ENCODE measurements at places on chromosomes 7 and 10.
A peak's percentile ranks its signal among the peaks of the same experiment; 100 is the strongest.

DNA sequence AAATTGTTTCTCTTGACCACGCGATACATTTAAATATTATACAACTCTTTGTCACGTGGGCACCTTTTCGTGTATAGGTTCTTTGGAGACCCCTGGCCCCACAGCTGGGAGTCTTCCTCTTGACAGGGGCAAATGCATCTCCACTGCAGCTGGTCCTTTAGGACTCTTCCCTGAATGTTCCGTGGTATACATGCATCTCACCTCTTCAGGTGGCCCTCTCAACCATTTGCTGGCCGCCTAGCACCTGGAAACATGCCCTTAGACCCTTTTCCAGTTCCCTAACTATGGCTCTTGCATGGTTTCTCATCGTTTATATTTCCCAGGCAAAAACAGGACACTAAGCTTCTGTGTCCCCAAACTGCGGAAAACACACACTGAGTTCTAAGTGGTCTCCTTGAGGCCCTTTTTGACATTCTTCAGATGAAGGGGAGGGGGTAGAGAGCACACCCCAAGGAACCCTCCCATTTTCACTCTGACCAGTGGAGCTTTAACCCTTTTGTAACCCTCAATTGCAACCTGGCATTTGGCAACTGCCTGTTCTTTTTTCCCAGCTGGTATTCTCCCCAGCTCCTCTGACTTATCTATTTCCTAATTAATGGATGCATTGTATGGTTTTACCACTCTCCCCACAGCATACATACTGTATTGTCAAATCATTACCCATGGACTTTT, 20.6 kb downstream of the HNRNPA2B1 start:
- DNase-seq, result no peak

DNA sequence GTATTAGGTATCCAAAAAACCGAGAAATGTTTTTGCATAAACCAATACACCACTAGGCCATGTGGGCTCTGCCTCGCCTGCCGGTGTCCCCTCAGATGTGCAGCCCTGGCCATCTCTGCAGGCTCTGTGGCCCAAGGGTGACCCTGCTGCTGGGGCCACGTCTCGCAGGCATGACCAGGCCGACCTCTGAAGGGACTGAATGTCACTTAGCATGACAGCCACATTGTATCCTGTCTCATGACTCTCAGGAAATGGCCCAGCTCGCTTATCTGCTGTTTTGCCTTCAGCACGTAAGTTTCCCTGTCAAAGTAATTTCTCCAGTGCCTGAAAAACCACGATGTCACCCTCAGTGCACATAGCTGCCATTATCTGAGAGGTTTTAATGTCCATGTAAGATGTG, 49.5 kb upstream of the ZNF32 start:
- no peak for DNase-seq

DNA sequence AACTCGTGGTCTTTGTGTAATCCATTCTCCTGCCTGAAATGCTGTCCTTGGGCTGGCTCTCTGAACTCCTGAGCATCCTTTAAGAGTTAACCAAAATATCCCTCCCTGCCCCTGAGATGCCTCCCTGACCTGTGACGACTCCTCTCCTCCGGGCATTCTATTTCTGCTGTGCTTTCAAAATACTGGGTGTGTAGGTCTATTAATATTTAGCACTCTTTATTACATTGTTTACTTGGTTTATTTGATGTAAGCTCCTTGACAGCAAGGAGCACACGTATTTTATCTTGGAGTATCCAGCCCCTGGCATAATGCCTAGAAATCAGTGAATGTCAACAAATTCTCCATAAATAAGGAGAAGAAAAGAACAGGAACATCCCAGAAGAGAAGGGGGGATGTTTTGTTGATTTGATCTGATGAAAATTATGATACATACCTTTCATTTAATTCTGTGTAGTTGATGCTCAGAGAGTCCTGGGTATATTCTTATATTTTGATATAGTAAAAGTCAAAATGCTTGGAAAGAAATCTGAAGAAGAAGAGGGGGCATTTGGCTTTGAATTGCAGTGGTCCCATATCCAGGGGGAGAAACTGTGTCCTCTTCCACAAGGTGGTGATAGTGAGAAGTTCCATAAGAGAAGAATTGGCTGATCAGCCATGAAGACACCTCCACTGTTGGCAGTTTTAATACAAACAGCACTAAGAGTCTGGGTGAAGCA, 107.7 kb upstream of the MPP7 start:
- DNase-seq, result no peak

DNA sequence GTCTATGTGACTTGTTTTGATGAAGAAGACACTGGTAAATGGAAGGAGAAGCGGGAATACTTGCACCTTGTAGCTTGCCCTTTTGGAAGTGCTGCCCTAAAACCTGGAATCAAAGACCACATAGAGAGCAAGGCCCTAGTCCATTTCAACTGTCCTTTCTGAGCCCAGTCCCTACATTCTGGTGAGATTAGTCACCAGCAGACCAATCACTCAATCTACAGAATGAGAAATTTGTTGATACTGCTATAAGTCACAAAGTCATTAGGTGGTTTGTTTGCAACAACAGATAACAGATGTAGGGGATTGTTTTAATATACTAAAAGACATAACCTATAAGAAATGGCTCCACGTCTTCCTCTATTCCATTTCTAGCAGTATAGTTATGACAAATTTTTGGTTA, 33.6 kb downstream of the WASL start:
- DNase-seq, result peak; percentile 54

DNA sequence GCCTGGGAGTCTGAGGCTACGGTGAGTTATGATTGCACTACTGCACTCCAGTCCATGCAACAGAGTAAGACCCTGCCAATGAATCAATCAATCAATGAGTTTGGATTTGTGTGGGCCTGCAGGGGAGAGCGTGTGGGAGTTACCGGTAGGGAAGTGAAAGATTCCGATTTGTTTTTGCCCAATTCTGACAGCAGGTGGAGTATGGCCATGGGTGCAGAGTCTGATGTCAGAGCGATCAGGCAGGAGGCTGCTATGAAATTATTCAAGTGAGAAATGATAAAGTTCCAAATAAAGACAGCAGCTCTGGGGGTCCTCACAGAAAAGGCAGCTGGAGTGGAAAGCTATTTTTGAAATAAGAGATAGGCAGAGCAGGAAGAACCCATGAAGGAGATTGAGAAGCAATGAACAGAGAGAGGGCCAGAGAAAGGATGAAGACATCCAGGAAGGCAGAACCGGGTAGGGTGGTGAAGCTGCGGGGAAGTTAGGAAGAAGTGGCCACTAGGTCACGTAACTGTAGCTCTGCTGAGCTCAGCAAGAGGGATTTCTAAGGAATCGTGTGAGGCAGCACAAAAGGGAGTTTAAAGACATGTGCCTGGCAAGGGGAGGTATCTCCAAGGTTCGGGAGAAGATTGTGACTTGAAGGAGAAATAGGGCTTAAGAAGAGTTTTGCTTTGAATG, 93.7 kb upstream of the NMT2 start:
- no peak for DNase-seq

GRCh38 chr10:89351780-89352597, 24.2 kb downstream of the IFIT3 start:
- DNase-seq, result peak; percentile 88

- no peak for DNase-seq
Observed at GRCh38 chr7:72281308-72281707, 130.8 kb downstream of the CALN1 start.

GRCh38 chr10:80252296-80252887, 37.1 kb downstream of the MAT1A start:
- DNase-seq, result no peak

DNA sequence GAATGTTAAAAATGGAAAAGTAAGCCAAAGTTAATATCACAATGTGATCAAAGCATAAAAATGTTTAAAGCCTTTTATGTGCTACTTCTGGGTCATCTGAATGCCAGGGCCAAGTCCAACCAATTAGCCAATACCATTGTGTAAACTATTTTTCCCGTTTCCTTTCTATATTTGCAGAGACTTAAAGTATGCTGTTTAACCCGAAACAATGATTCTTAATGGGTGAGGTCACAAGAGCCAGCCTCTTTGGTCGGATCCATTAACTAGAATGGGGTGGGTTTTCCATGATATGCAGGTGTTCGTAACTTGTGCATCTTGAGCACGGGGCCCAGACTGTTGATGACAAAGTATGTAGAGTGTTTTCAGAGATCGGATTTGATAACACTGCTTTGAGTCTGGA, 111.3 kb upstream of the IGFBP3 start:
- no peak for DNase-seq

- DNase-seq, result no peak
Observed at GRCh38 chr10:122331100-122331499, 43.4 kb upstream of the PLEKHA1 start.
